ENCODE measurements at places on chromosomes 6 and 20.

DNA sequence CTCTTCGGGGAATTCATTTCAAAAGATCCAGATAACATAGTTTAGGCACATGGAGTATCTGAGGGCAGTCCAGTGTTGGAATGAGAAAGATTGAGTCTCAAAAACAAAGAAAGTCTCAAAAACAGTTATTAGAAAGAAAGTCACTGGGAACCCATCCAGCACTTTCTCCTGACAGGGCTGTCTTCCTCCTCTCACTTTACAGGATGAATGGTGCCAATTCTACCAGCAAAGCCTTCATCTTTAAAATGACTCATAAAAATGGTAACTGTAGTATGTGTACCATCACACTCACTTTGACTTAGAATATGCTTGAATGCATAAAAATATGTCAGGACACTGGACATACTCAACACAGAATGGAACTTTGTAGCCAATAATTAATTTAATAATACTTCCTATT lies 71.3 kb downstream of the SLC22A3 start:
- DNase-seq, result no peak

- DNase-seq, result no peak
These were observed 23.0 kb downstream of the RNASET2 start for GRCh38 chr6:166933396-166933795.

- DNase-seq, result no peak
These were observed 174.2 kb downstream of the MCHR2 start for GRCh38 chr6:99819853-99820252.

- no peak for DNase-seq
These were observed 115.2 kb downstream of the PRND start for GRCh38 chr20:4836935-4837334.

GRCh38 chr6:36119209-36119608 lies 11.1 kb upstream of the MAPK13 start:
- DNase-seq, result no peak

- no peak for DNase-seq
These were observed 46.7 kb upstream of the CLIC5 start for GRCh38 chr6:46062312-46062711.

DNA sequence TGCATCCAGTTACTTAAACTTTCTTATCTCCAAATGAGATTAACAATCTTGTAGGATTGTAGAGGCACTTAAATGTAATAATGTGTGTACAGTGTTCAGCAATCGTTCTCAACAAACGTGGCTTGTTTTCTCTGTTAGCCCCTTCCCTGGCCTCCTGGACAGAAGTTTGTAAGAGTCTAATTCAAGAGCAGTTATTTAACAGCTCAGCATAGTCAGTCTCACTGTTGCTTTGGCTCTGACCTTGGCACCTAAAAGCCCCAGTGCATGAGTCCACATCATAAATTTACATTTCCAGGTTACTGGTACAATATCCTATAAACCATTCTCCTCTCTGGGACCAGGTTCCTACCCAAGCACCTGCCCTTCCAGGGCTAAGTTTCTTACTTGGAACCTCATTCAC lies 11.5 kb upstream of the PHF3 start:
- DNase-seq, result no peak

DNA sequence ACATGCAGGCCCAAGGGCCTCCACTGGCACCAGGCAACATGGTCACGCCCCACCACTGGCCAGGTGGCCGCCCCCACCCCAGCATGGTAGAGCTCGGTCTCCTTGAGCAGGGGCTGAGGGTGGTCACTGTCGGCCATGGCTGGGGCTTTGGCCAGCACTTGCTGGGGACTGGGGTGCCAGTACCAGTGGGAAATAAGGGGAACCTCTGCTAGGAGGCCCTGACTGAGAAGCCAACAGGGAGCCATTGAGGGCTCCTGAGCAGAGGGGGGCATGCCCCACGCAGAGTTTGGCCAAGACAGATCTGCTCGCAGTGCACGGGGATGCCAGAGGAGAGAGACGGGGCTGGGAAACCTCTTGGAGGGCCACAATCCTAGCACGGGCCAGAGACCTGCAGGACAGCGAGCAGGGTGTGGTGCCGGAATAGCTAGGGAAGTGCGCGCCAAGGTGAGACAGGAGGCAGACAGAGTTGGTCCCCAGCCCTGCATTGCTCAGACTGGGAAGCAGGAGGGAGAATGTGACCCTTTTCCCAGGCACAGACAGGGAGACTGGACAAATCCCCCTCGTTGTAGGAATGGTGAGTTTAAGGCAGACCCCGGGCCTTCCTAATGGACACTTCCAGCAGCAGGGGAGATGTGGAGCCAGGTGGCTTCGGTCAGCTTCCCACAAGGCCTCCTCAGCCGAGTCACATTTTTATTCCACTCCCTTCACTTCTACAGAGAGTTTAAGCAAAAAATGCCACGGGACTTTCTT lies 179.0 kb upstream of the CST7 start:
- DNase-seq, result no peak

- no peak for DNase-seq
These were observed 157.6 kb downstream of the MCHR2 start for GRCh38 chr6:99836471-99836870.

- peak; percentile 73 for DNase-seq
These were observed 126.8 kb downstream of the ALDH8A1 start for GRCh38 chr6:134822920-134823709.
